ENCODE measurements at places on chromosomes 12 and 14.

DNA sequence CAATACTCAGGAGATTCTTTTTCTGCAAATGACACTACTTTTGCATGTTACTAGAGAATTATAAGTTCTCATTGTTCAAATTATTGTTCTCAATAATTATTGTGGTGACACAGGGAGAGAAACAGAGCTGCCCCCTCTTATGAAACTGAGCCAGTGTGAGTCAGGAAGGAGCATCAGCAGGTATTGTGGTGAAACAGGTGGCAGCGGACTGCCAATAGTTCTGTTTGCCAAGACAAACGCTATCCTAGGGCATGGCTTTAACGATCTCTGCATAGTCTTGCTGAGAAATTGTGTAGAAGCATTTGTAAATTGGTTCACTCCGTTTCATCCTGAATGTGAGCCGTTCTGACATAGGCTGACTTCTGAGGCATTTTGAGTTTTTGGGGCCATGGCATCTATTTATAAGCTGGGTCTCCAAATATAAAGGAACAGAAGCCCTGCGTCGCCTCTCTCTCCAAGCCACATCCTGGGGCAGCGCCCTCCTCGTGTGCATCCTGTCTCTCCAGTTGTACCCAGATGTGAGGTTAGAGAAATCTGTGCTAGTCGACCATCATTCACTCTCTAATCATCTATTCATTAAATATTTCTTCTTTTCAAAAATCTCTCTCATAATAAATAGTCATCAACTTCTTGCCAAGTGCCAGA lies 15.8 kb upstream of the PPP4R4 start:
- no peak for DNase-seq

DNA sequence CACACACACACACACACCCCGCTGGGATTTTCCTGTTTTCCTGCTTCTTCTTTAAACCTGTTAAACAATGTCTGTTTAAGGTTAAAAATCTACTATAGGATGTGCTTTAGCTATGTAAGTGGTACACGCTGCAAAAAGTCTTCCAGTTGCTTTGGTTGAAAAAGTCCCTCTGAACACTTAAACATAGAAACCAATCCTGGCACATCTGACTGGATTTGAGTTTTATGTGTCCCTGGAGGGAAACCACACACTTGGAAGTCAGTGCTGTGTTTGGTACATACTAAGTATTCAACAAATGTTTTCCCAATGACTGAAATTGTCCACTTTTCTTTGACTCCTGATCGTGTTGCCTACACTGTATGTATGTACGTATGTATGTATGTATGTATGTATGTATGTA lies 22.0 kb downstream of the CFL2 start:
- no peak for DNase-seq

GRCh38 chr14:67557118-67557517 lies 24.0 kb downstream of the PLEKHH1 start:
- DNase-seq = no peak

- DNase-seq = no peak
Measured at GRCh38 chr12:49789992-49790391, 38.2 kb downstream of the NCKAP5L start.

DNA sequence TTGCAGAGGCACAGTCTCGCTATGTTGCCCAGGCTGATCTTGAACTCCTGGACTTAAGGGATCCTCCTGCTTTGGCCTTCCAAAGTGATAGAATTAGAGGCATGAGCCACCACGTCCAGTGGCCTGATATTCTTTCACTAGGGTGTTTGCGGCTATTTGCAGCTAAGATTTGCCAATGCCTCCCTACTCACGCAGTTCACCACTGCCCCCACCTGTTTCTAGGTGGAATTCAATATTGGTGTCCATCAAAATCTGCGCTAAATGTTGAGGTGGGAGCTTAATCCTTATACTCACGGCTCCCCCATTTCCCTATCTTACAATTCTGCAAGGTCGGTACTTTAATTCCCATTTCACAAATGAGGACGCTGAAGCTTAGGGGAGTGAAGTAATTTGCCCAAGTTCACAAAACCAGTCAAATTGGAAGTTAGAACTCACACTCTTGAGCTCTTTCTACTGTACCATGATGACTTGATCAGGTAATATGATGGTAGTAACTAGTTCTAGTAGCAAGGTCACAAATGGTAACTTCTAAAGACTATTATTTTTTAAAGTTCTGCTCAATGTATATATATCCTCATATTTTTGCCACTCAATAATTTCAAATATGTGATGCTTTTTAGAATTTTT lies 22.1 kb upstream of the LRRC9 start:
- DNase-seq = no peak

DNA sequence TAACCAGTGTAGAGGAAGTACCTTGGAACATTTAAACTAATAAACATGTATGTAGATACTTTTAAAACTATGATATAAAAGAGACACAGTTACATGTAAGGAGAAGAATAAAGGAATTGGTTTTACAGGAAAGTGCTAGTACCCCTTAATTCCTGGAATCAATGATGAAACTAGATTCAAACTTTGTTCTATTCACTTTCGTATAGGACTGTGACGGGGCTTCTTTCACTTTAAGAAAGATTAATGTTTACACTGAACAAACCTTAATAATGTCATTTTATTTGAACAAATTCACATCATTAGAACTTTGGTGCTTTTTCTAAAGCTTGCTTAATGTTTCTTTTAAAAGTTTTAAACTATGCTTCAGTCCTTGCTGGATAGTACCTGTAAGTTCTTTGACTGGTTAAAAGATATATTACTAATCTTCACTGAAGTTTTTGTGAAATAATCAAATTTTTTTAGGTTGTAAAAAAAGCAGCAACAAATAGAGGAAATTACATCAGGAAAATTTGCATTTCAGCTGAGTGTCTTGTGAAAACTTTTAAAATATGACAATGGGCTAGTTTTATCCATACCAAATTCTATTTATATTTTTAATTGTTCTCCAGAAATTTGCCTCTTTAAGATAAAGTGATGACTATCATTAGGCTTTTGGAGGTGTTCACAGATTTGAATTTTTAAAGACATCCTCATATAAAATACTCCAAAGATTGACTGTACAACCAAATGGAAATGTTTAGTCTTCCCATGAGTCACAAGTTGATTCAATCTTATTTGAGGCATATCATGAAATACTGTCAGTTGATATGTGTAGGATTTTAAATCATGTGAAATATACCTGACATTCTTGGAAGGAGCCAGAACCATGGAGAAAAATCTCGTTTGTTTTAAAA lies 36.2 kb downstream of the PAPOLA start:
- no peak for DNase-seq

DNA sequence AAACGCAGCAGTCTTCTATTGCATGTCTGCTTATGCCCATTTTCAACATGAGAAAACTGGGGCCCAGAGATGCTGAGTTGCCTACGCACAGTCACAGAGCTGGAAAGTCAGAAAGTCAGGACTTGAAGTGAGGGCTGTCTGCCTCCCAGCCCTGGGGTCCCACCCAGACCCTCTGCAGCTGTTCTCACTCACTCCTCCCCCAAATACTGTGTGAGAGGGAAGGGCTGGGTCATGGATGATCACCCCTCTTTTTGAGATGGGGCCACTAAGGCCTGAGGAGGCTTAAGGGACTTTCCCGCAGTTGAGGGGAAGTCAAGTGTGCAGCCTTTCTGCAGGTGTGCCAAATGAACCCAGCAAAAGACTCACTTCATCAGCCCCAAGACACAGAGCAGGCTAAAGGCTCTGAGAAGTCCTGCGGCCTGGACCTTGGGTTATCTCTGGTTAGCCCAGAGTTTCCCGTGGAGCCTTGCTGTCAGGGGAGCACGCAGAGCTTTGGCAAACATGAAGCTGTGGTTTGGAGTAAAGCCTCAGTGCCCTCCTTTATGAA lies 18.7 kb downstream of the DTX1 start:
- no peak for DNase-seq

DNA sequence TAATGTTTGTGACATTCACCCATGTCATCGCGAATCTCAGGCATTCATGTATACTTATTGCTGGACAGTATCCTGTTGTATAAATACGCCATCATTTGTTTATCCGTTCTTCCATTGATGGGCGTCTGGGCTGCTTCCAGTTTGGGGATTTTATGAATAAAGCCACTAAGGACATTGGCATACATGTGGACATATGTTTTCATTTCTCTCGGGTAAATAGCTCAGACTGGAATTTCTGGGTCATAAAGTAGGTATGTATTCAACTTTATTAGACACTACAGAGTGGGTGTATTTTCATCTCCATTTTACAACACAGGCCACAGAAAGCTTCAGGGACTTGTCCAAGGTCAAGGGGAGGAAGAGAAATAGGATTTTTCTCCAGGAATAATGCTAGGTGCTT lies 48.9 kb downstream of the HRK start:
- no peak for DNase-seq

DNA sequence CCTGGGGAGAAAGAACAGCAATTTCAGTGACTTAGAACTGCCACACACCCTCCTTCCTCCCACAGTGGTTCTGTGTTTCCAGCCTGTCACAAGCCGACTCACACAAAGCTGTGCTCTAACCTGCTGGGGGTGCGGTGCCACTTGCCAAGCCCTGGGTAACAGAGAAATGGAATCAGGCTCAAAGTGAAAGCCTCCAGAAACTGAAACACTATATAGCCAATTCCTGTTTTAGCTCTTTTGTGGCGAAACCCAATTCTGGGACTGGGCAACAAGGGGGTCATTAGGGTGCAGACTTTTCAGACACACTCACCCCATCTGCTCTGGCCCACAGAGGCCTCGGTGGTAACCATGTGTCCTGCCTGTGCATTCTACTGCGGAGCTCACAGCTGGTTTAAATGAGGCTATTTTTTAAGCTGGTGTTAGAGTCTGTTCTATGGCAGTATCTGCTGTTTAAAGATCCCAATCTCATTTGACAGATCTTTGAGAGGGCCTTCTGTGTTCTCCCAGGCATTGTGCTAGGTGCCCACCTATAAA lies 15.2 kb upstream of the ACTR6 start:
- no peak for DNase-seq

DNA sequence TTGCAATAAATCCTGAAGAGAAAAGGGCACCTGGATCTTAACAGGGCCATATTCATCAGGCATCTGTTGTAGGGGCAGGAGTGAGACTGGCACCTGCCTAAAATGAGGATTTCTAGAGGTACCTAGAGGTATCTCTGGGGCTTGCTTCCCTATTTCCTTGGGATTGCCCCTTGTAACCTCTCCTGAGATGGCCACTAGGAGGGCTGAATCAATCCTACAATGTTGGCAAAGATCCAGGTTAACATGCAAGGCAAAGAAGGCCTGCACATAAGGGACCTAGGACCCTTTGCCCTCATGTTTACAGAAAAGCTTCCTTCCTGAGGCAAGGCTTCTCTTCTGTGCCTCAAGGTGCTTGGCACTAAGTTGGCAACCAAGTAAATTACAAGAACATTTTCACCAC lies 25.8 kb upstream of the CLEC4E start:
- DNase-seq = no peak

- no peak for DNase-seq
Measured at GRCh38 chr12:99131751-99132199, 486.7 kb downstream of the APAF1 start.

DNA sequence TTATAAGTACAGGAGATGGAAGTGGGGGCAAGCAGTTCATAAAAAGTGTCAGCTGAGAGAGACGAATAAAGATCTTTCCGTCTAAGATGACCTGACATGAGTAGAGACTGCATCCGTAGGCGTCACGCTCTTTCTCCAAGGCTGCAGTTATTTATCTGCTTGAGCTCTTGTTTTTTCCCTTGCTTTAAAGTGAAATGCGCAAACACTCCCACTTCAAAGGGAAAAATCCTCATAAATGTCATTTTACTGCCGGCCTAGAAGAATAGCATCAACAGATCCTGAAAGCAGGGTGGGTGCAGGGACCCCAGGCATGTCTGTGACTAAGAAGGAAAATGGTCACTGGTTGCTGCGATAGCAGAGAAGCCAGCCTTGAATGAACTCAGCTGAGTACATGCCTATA lies 647.4 kb downstream of the MED13L start:
- no peak for DNase-seq

DNA sequence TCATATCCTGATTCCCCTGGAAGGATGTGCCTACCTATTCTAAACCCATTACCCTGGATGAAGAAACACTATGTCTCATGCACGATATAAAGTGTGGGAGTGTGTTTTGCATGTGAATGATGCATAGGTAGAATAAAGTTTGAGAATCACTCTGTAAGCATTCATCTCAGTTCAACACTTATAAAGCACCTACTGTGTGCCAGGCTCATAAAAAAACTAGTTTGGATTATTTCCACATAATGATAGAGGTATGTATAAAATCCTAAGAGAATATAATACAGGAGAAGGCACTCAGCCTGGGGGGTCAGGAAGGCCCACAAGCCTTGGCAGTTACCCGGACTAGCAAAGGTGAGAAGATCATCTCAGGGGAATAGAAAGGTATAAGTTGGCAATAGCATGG lies 41.1 kb upstream of the BCL2L14 start:
- DNase-seq = no peak

DNA sequence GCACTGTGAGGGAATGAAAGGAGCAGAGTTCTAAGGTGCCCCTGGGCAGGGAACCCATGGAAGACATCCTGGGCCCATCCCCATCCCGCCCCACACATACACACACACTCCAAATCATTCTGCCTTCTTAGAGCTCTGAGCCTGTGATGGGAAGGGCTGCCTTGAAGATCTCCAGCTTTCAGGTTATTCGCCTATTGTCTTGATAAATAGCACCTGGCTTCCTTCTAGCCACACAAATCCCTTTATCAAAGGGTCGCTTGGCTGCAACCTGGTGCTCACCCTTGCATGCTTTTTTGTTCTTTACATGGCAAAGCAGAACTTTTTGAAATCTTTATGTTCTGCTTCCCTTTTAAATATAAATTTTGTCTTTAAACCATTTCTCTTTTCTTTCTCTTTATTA lies 112.2 kb upstream of the TMTC1 start:
- no peak for DNase-seq

DNA sequence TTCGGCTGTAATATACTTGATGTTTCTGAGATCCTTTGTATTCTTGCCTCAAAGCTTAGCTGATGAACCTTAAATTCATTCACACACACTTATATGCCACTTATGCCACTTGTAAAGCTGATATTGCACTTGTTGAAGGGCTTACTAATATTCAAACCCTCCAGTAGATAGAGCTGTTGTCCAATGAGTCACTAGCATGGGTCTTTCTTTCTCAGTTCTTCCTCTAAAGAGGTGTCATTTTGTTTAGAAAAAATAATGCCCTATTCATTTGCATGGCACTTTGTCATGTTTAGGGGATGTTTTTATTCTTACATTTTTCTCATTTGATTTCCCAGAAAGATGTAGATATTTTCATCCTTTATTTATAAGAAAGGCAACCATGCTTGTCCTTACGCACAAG lies 56.4 kb downstream of the MON2 start:
- no peak for DNase-seq

- no peak for DNase-seq
Measured at GRCh38 chr14:26729851-26730250, 132.0 kb upstream of the NOVA1 start.

GRCh38 chr12:93403988-93404803 lies 26.5 kb downstream of the NUDT4 start:
- DNase-seq = no peak

GRCh38 chr12:104944252-104944651 lies 13.8 kb downstream of the SLC41A2 start:
- no peak for DNase-seq

GRCh38 chr12:25792031-25792430 lies 166.5 kb upstream of the RASSF8 start:
- no peak for DNase-seq
